AG20443 (cell line): ENCODE measurements at places on chromosomes 6 and 20.

- no peak for DNase-seq
These were observed 50.7 kb downstream of the DSTN start for GRCh38 chr20:17620371-17621228.

DNA sequence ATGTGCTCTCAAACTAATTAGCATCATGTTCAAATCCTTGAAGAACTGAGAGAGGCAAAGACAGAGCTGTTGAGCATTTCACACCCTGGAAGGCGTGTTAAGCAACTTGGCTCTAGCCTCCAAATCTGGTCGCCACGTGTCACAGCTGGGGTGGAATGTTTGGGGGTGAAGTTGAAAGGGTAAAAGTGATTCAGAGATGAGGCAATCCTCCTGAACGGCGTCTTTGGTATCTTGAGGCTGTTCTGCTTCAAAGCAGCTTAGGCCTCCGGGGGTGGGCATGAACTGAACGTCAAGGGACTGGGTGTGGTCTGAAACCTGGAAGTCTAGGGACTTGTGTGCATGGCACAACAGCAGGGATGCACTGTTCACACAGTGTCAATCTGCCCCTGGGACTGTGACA is 62.3 kb downstream of the TRAM2 start:
- peak; percentile 68 for DNase-seq

- no peak for DNase-seq
These were observed 230.3 kb upstream of the ECI2 start for GRCh38 chr6:4365686-4366085.

- no peak for DNase-seq
These were observed 13.4 kb downstream of the NAPB start for GRCh38 chr20:23407781-23408464.

GRCh38 chr20:46458866-46459750 is 52.7 kb upstream of the ELMO2 start:
- peak; percentile 26 for DNase-seq

- no peak for DNase-seq
These were observed 69.1 kb upstream of the TOP1 start for GRCh38 chr20:40959325-40960092.

DNA sequence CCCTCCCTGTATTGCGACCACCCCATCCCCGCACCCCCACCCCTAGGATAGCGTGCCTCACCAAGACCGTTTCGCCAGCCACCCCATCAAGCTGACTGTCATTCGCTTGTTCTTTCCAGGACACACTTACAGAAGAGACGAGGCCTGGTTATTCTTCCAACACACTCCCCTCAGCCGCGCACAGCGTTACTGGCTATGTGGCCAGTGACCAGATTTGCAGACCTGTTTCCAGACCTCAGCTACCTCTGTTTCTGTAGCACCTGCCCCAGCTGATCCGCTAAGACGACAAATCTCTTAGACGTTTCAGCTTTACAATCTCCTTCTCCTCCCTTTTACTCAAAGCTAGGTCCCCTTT is 26.1 kb downstream of the HLA-F start:
- no peak for DNase-seq

DNA sequence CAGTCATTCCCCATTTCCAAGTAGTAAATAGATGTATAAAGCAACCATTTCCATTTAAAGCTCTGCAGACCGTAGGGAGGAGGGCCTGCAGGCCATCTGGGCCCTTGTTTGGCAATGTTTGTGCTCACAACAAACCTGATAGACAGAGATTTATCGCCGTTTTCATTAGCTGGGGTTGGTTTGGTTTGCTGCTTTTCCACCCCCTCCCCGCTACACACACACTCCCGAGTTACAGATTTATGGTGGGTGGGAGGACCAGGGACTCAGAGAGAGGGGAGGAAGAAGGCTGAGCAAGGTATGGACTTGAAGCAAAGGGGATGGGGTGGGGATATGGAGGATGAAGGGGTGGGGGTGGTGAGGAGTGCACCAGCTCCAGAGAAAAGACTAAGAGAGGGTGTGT is 36.6 kb upstream of the FOXP4 start:
- no peak for DNase-seq

DNA sequence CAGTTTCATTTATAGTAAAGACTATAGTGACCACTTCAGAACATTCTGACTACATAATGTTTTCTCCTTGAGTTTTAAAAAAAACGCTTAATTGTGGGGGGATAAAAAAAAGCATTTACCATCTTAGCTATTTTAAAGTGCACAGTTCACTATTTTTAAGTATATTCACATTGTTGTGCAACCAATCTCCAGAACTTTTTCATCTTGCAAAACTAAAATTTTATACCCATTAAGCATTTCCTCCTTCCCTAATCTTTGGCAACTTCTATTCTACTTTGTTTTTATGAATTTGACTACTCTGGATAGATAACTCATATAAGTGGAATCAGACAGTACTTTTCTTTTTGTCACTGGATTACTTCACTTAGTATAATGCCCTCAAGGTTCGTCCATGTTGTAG is 62.3 kb downstream of the FKBP5 start:
- no peak for DNase-seq

DNA sequence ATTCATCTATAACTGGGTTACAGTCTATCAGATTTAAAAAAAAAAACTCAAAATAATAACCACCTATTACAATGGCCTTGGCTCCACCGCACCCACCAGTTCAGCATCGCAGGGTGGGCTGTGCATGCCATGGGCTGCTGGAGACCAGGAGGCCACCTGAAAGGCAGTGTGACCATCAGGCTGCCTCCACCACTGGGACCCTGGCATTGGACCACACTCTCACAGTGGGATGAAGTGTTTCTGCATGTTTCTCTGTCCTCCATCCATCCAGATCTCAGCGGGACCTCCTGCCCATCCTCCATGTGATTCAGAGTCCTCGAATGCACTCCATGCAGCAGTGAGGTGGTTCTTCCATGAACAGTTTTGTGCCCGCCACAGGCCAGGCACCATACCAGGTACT is 206.1 kb upstream of the CST7 start:
- DNase-seq, result no peak

GRCh38 chr20:43538878-43539700 is 19.7 kb upstream of the SGK2 start:
- no peak for DNase-seq

- no peak for DNase-seq
These were observed 132.0 kb upstream of the CARMIL1 start for GRCh38 chr6:25147223-25147622.

GRCh38 chr6:147057188-147057587 is 147.0 kb upstream of the STXBP5 start:
- no peak for DNase-seq

DNA sequence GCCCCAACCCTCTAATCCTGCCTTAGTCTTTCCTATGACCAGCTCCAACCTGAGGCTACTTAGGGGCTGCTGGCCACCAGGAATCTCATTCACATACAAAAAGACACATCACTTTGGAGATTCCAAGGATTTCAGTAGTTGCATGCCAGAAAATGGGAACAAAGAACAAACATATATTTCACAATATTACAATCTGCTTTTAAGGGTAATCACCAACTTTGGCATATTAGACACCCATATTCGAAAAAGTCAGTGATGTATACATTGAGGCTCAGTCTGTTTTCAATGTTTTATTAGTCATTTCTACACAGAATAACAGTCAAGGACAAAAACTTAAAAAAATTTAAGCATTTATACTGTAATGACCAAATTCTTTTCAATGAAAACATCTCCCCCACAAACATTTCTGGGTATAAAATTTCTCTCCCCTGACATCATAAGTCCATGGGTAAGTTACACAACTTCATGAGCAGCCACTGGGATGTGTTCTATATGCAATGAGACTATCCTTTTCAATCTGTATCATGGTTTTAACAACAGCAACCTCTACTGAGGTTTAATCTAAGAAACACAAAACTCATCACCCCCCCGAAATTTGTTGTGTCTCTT is 103.5 kb downstream of the MAP7 start:
- peak; percentile 69 for DNase-seq

DNA sequence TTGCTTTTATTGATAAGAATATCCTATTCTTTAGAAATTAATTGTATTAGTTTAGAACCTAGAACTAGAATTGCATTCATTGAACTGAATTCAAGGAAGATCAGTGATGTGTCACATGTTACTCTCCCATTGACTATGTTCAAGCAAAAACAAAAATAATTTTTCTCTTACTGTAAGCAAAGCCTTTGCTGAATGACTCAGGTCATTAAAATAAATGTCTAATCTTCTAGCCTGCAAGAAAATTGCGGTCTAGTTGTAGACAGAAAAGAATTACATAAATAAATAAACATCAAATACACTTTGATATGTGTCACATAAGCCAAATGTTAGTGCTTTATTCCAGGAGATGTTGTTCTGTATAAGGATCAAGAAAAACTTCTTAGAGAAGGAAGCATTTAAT is 387.9 kb downstream of the ADGRB3 start:
- DNase-seq, result no peak

DNA sequence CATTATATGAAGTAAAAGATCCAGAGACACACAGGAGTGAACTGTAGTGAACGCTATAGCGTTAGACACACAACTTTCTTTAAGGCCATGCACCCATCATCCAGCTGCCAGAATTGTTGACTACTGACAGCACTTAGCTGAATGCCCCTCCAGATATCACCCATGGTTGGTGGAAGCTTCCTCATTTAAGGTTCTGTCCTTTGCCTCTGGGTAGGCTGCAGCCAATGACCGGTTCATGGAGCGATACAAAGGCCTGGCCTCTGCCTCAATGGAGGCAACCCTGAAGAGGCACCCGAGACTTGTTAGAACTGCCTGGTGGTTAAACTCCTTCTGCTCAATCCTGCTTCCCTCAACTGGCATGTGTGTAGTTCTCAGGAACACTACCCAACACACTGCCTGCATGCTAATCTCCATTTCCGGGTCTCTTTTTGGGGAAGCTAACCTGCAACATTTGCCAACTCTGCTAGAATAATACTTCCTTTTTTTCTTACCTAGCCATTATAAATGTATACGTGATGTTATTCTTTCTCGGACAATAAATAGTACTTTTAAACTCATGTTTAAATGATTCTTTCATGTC is 49.8 kb upstream of the THEMIS start:
- no peak for DNase-seq

GRCh38 chr6:38796006-38796405 is 80.9 kb downstream of the DNAH8 start:
- no peak for DNase-seq

GRCh38 chr6:29884261-29884660 is 56.6 kb downstream of the HLA-G start:
- DNase-seq, result no peak

GRCh38 chr6:125008957-125009356 is 46.7 kb downstream of the RNF217 start:
- no peak for DNase-seq

DNA sequence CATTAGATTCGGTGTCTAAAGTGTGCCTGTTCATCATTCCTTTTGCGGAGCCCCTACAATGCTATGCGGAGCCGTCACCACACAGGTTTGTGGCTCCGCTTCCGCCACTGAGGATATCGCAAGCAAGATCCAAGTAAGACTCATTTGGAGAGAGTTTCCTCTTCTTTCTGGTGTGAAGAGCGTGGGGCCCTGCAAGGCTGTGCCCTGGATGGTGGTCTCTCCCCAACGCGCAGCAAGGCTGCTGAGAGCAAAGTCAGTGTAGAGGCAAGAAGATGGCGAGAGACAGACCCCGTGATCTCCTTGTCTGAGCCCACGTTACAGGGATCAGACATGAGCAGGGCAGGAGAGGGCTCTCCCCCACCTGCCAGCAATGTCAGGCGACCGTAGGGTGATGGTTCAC is 96.3 kb upstream of the AFDN start:
- no peak for DNase-seq

DNA sequence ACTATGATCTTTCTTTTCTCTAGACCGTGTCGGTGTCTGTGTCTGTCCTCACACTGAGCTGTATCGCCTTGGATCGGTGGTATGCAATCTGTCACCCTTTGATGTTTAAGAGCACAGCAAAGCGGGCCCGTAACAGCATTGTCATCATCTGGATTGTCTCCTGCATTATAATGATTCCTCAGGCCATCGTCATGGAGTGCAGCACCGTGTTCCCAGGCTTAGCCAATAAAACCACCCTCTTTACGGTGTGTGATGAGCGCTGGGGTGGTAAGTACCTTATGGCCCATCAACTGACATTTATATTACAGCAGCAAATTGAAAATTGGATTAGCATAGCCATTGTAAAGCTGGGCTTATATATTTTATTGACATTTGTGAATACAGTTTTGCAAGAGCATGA is 72.2 kb upstream of the GFRAL start:
- no peak for DNase-seq

- no peak for DNase-seq
These were observed 281.8 kb downstream of the NRN1 start for GRCh38 chr6:5724911-5725310.

GRCh38 chr6:125913864-125914351 is 42.7 kb upstream of the HINT3 start:
- DNase-seq, result peak; percentile 77
